GM12878 (cell line): ENCODE measurements at places on chromosomes 12 and 14. TPM values are rescaled to one million over a fixed set of nuclear protein-coding genes. Genes with fewer than 3 reads are reported as not detected.

The CCDC88C gene
- total RNA-seq: 71.3 and 79.6 TPM in 2 replicates

- no peak for DNase-seq
Observed at GRCh38 chr12:55745361-55746173, 2.6 kb downstream of the GDF11 start.

DNA sequence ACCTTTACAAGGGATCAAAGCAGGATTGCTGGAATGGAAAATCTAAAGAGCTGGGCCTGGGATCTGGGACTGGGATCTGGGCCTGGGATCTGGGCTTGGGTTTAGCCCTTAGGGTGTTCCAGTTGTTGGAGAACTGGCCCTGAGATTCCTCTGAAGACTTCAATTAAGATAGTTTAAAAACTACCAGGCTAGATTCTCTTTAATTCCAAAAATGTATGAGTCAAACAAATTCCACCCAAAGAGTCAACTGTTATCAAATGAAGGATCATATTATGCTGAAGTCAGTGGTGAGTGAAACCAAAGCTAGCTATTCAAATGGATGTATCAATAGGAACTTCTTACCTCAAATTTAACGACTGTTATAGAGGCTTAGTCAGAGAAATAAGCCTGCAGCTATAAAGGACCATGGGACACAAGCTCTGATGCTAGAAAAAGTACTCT is 40.5 kb downstream of the LIMA1 start:
- DNase-seq: no peak

The BATF gene
- 99.8 and 107 TPM in 2 replicates for total RNA-seq

The ADAMTS20 gene
- not detected in 2 replicates for total RNA-seq

The ITGB7 gene
- total RNA-seq: 459 and 487 TPM in 2 replicates

DNA sequence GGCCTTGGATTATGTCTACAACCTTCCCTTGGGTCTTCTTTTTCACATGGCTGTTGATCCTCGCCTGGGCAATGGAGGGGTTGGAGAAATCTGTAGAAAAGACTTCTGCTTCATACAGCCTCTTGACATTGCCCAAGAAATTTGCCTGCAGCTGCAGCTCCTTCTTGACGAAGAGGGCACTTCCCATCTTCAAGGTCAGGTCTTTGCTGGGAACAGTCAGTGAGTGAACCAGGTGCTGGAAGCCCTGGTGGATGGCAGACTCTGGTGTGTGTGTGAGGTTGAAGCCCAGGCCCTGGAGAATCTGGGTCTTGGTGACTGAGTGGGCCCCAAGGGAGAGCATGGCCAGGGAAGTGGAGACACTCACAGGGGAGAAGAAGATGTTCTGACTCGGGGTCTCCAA is 6.7 kb downstream of the SERPINA9 start:
- DNase-seq: no peak

The RPGRIP1 gene
- total RNA-seq: 0.44 TPM in 1 of 2 replicates, not detected in the other

The IFI27 gene
- total RNA-seq: 2.0 and 2.9 TPM in 2 replicates

DNA sequence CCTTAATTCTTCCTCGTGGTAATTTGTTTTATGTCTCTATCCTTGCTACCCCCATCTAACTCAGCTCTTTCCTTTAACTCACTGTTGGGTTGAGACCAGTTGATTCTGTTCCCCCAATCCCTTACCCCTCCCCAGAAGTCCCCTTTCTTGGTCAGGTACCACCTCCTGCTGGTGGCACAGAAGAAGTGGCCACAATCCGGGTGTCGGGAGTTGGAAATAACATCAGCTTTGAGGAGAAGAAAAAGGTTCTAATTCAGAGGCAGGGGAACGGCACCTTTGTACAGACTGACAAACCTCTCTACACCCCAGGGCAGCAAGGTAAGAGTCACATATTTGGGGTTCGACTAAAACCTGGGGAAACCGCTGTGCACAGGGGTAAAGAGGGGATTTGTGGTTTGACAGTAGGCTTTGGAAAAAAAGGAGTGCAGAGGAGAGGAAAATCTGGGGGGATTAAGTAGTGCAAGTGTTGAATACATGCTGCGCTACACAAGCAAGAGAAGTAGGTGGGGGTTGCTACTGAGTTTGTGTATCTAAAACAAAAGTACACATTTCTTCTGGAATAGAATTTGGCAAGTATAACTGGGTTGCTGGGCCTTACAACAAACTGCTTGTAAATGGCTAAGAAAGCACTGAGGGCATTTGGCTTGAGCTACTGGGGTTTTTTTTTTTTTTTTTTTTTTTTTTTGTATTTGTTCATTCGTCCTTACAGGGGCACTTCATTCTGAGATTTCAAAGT is 1.3 kb downstream of the A2ML1 start:
- DNase-seq: no peak

GRCh38 chr12:53995378-53996239 is 4.4 kb upstream of the HOXC9 start:
- DNase-seq: no peak

GRCh38 chr12:5745251-5745888 is 199.7 kb downstream of the ANO2 start:
- DNase-seq: no peak

GRCh38 chr12:30992381-30992780 is 65.8 kb downstream of the TSPAN11 start:
- no peak for DNase-seq

The SLC41A2 gene
- 18.5 and 19.0 TPM in 2 replicates for total RNA-seq

DNA sequence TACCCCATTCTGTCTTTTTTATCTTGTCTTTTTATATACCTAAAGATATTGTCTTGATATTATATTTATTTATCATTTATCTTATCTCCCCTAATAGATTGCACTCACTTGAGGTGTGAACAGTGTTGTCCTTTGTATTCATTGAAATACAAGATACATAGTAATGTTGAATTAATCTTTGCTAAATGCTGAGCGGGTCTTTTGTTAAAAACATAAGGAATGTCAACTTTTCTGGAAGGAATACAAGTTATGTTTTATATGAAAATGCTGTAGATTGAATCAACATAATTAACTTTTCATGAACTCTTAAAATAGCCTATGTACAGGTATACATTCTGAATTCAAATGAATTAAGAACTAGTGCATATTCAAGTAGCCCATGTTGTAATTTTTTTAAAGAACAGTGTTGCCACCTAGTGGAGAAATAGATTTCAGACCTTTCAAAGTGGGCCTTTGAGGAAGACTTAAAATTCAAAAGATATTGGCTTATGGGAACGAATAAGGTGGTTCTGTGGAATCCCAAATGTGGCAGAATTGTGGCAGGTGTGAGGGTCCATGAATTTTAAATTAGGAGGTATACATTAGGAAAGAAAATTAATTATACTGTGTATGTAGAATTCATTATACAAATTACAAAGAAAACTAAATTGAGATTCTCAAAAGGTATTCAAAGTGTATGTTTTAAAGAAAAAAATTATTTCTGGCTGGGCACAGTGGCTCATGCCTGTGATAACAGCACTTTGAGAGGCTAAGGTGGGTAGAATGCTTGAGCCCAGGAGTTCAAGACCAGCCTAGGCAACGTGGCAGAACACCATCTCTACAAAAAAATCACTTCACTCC is 19.1 kb downstream of the BBOF1 start:
- no peak for DNase-seq

DNA sequence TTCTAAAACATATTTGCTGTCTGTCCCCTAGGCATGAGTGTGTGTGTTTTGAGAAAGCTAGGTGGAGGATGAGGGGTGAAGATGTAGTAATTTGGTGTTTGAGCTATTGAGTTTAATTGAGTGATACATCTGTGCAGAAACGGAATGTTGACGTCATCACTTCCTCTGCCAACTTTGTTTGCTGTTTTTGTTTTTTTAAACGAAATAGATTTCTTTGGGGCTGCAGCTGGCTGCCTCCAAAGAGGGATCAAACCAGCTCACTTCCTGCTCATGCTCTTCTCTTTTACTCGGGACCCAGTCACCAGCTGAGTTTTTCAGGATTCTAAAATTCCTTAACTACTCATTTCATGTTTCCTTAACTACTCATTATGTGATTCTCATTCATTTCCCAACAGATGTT is 19.5 kb upstream of the CRACR2A start:
- no peak for DNase-seq

The PLEKHD1 gene
- 0.08 TPM in 1 of 2 replicates, not detected in the other for total RNA-seq

The ACAD10 gene
- 20.4 and 21.5 TPM in 2 replicates for total RNA-seq

- no peak for DNase-seq
Observed at GRCh38 chr14:94307410-94307992, 14.4 kb upstream of the SERPINA10 start.

GRCh38 chr12:103161582-103162362 is 204.3 kb downstream of the ASCL1 start:
- DNase-seq: no peak

GRCh38 chr12:131280426-131280825 is 326.7 kb downstream of the ADGRD1 start:
- DNase-seq: no peak

GRCh38 chr12:110641521-110641920 is 27.6 kb downstream of the TCTN1 start:
- no peak for DNase-seq

The TAS2R50 gene
- total RNA-seq: 0.74 and 1.6 TPM in 2 replicates

DNA sequence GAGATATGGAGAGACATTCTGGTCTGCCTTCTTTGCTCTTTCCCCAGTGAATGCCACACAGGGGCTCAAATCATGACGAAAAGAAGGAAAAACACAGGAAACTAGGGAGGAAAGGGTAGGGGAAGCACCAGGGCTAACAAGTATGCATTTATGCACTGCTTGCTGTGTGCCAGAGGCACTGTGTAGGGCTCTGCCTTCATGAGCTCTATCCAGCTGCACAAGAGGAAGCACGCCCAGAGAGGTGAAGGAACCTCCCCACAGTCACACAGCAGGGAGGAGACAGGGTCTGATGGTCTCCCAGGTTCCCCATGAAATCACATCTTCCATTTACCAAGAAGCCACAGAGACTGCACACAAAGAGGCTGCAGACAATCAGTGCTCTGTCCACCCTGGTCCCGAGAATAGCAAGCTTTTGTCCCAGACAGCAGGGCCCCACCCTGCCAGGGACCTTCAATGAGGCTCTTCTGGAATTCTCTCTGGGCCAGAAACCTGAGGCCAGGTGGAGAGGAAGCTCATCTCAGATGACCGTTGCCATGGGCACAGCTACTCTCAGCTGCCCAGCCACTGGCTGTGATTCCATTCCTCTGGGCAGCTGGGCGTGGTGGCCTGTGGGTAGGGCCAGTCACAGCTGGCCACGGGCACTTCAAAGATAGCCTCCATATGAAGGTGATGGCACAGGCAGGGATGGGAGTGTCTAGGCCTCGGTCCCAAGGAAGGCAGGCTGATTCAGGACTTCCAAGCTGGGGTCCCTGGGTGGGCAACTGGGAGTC is 7.3 kb upstream of the TRPV4 start:
- DNase-seq: no peak

The CLEC4C gene
- total RNA-seq: 3.7 and 3.8 TPM in 2 replicates

The NTN4 gene
- 0.08 and 0.15 TPM in 2 replicates for total RNA-seq
